Naive thymus-derived CD8-positive, alpha-beta T cell (primary cell): ENCODE measurements at places on chromosomes 3 and 15. TPM values are rescaled to one million over a fixed set of nuclear protein-coding genes. Genes with fewer than 3 reads are reported as not detected.
A peak's percentile ranks its signal among the peaks of the same experiment; 100 is the strongest.

The PDZRN3 gene
- not detected for total RNA-seq

The NANOGP8 gene
- total RNA-seq, result not detected

The GRAMD1C gene
- total RNA-seq, result 0.82 TPM

The CNTN4 gene
- total RNA-seq, result not detected

The AGBL1 gene
- total RNA-seq, result not detected

The GRM7 gene
- not detected for total RNA-seq

The UCN2 gene
- not detected for total RNA-seq

The SCN11A gene
- total RNA-seq, result 0.47 TPM

The STAB1 gene
- 6.1 TPM for total RNA-seq

The RTP4 gene
- total RNA-seq, result 7.6 TPM

The CCR8 gene
- total RNA-seq, result not detected

The ABHD17C gene
- total RNA-seq, result 2.5 TPM

GRCh38 chr3:62892951-62893350 lies 17.7 kb upstream of the CADPS start:
- H3K36me3 ChIP-seq, result no peaks in the 10 kb centered on the region
- H3K4me3 ChIP-seq, result no peak overlapping the region
- DNase-seq, result no peak
- no peak overlapping the region for H3K27ac ChIP-seq
- H3K27me3 ChIP-seq, result peaks cover 5% of the 10 kb centered on the region

DNA sequence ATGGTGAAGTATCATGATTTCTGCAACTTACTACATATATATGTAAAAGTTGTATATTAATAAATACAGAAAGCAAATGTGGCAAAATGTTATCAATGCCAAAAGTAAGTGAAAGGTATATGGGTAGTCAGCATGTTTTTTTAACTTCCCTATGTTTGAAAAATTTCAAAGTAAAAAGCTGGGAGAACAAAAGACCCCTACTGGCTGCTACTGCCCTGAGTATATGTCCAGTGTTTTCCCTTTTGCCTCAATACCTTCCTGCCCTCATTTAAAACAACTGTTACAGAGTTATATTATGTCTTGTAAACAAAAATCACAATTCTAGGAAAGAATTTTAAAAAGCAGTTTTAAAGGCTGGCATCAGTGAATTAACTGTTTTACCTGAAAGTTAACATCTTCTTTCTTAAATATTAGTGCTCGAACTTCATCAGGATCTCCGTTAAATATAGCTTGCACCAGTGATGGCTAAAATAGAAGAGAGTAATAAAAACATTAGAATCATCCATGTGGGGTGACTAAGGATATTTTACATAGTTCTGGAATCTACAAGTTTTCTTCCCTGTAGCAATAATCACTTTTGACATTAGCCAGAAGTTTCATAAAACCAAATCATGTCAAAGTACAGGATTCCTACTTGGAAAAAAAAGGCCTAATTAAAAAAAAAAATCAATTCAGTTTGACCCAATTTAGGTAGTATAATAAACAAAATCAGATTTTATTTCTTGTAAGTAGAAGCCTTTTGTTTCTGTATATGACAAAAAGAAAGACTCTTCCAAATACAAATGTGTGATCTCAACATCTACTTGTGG lies 2.7 kb downstream of the ANKRD28 start:
- H3K4me1 ChIP-seq, result peaks cover 44% of the 10 kb centered on the region
- H3K27ac ChIP-seq, result peak overlapping the region; percentile 5
- no peaks in the 10 kb centered on the region for H3K27me3 ChIP-seq
- no peak for DNase-seq

DNA sequence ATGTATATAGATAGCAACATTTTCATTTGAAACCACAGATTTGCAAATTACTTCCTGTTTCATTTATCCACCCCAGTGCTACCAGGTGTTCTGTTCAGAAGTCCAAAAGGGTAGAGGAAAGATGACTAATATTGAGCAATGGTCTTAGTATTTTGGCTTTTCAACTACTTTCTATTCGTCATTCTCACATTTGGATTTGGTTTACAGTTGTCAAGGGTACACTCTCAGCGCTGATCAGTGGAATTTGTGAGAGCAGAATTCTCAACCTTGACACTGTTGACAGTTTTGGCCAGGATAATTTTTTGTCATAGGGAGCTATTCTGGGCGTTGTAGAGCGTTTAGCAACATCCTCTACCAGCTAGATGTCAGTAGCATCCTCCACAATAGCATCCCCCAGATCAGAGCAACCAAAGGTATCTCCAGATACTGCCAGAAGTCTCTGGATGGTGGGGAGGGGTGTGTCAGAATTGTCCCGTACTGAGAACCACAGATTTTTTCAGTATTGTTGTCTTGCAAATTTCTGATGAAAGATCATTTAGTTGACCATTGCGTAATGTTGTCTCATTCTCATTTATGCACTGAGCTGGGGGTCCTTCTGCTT lies 4.2 kb downstream of the HMCES start:
- DNase-seq, result no peak
- peak overlapping the region; percentile 2 for H3K4me3 ChIP-seq
- peak overlapping the region; percentile 87 for H3K27ac ChIP-seq
- H3K4me1 ChIP-seq, result peaks cover 70% of the 10 kb centered on the region
- no peaks in the 10 kb centered on the region for H3K27me3 ChIP-seq

DNA sequence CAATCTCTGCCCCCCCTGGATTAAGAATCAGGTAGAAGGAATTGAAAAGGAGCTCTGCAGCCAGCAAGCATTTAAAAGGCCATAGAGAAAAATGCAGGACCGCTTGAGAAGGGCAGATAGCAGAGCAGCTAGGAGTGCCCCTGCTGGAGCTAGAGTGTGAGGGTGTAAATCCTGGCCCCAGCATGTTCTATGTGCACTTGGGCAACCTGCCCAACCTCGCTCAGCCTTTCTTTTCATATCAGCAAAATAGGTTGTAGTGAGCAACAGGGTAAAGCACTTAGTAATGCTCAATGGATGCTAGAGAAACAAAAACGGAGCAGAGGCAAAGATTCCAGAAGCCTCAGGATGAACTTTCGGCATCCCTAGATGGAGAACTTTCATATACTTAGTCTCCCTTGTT lies 25.0 kb upstream of the THBS1 start:
- no peak for DNase-seq
- no peak overlapping the region for H3K4me3 ChIP-seq
- peaks cover 10% of the 10 kb centered on the region for H3K27me3 ChIP-seq
- H3K4me1 ChIP-seq, result no peaks in the 10 kb centered on the region
- H3K36me3 ChIP-seq, result no peaks in the 10 kb centered on the region

- no peak for DNase-seq
- H3K27ac ChIP-seq, result no peak overlapping the region
- peaks cover 80% of the 10 kb centered on the region for H3K27me3 ChIP-seq
- no peak overlapping the region for H3K4me3 ChIP-seq
- H3K36me3 ChIP-seq, result peaks cover 21% of the 10 kb centered on the region
Observed at GRCh38 chr15:96336108-96336595, 5.7 kb downstream of the NR2F2 start.

GRCh38 chr3:29319798-29320197 lies 38.9 kb downstream of the RBMS3 start:
- no peak overlapping the region for H3K4me3 ChIP-seq
- no peak overlapping the region for H3K27ac ChIP-seq
- DNase-seq, result no peak
- no peaks in the 10 kb centered on the region for H3K36me3 ChIP-seq
- no peaks in the 10 kb centered on the region for H3K4me1 ChIP-seq
- H3K27me3 ChIP-seq, result no peaks in the 10 kb centered on the region

GRCh38 chr15:70100474-70101341 lies 3.0 kb upstream of the TLE3 start:
- peak overlapping the region; percentile 86 for H3K4me3 ChIP-seq
- H3K27ac ChIP-seq, result peak overlapping the region; percentile 96
- H3K36me3 ChIP-seq, result no peaks in the 10 kb centered on the region
- peak; percentile 63 for DNase-seq

GRCh38 chr3:184003187-184003967 lies 14.3 kb downstream of the ABCC5 start:
- no peaks in the 10 kb centered on the region for H3K27me3 ChIP-seq
- H3K36me3 ChIP-seq, result no peaks in the 10 kb centered on the region
- H3K4me1 ChIP-seq, result peaks cover 13% of the 10 kb centered on the region
- H3K4me3 ChIP-seq, result no peak overlapping the region
- no peak for DNase-seq

GRCh38 chr3:41304593-41304992 lies 105.3 kb downstream of the CTNNB1 start:
- no peaks in the 10 kb centered on the region for H3K4me1 ChIP-seq
- no peaks in the 10 kb centered on the region for H3K27me3 ChIP-seq
- no peak overlapping the region for H3K27ac ChIP-seq
- H3K4me3 ChIP-seq, result no peak overlapping the region
- peaks cover 2% of the 10 kb centered on the region for H3K36me3 ChIP-seq
- DNase-seq, result no peak

DNA sequence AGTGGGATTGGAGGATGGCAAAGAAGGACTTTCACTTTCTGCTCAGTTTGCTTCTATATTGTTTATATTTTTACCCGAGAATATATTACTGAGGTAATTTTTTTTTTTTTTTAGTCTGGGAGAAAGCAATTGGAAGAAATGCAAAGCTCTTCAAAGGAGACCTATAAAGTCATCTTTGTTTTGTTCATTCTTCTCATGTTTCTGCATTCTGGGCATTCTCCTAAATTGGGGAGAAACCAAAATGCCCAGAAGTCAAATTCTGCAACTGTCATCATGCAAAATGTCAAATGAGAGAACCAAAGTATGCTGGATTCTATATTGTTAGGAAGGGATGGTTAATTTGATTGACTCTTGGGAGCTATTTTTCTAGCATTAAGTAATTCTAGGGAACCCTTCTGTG lies 168.3 kb upstream of the TSC22D2 start:
- no peak overlapping the region for H3K4me3 ChIP-seq
- no peaks in the 10 kb centered on the region for H3K4me1 ChIP-seq
- H3K36me3 ChIP-seq, result no peaks in the 10 kb centered on the region
- no peak for DNase-seq

DNA sequence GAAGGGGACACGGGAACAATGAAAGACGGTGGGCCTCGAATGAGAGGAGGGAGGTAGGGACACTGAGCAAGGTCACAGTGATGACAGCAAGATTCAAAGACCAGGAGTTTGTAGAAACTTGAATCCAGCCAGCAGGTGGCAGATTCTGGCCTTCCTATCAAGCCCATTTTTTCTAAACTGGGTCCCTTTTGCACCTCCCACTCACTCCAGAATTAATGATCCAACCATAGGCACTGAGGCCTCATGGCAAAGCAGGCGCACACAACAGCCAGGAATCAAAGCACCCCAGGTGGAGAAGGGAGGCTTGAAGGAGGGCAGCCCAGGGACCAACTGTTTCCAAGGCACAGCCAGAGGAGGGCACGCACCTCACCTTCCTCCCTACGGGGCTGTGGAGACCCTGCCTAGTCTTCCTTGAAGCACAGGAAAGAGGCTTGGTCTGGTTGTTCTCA lies 90.2 kb downstream of the ANP32A start:
- DNase-seq, result no peak
- peaks cover 19% of the 10 kb centered on the region for H3K4me1 ChIP-seq
- no peaks in the 10 kb centered on the region for H3K36me3 ChIP-seq
- no peak overlapping the region for H3K4me3 ChIP-seq
- H3K27me3 ChIP-seq, result peaks cover 2% of the 10 kb centered on the region

DNA sequence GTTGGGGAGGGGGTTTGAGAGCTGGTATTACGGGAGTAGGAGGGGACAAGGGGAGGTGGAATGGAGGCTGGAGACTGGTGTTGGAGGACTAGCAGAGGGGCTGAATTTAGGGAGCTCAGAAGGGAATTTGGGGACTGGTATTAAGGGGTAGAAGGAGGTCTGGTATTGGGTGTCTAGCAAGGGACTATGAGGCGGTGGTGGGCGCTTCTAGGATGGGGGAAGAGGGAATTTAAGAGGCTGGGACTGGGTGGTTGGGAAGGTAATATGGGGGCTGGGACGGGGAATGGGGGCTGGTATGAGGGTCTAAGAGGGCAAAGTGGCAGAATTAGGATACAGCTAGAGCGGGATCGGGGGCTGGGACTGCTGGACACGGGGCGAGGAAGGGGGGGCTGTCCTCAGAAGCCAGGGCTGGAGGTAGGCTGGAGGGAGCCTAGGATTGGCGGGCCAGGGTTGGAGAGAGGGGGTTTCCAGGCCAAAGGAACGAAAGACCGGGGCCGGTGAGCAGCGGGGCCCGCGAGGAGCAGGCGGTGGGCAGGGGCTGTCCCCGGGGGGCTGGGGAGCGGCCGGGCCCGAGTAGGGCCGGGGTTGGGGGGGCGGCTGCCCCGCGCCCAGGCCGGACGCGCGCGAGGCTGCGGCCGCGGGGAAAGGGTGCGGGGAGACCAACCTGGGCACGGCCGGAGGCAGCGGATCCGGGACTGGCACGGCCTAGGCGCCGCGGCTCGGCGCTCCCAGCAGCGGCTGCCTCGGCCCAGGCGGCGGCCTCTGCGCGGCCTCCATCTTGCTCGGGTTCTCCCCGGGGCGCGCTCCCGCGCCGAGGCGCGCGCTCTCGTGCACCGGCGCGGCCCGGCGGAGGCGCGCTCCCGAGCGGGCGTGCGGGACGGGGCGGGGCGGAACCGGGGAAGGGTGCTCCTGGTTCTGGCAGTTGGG lies at the start of gene LHFPL4:
LHFPL4 (minus strand) TSS at position 802 of the 927 bp plus-strand sequence. CDS start 1,143 bp downstream, outside the sequence.
- H3K27me3 ChIP-seq, result peaks cover 46% of the 10 kb centered on the region
- no peak within 1 kb of the TSS for H3K27ac ChIP-seq
- H3K36me3 ChIP-seq, result no peaks in the 10 kb centered on the region
- DNase-seq, result no peak

DNA sequence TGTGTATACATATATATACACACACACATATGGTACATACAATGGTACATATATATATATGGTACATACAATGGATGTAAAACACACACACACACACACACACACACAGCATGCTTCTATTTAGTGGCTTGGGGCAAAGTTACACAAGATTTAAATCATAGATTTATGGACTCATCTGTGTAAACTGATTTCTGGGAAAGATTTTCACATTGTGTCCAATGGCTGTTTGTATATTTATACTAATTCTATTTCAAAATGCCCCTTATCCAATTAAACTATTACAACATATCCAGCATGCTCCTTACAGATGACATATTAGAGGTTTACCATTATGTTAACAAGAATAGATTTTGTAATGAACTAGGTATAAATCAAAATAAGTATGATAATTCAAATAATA lies 94.9 kb downstream of the ANO10 start:
- H3K4me3 ChIP-seq, result no peak overlapping the region
- DNase-seq, result no peak
- H3K36me3 ChIP-seq, result peaks cover 13% of the 10 kb centered on the region
- H3K27me3 ChIP-seq, result no peaks in the 10 kb centered on the region

GRCh38 chr3:127735767-127736693 lies 63.3 kb downstream of the ABTB1 start:
- H3K4me1 ChIP-seq, result no peaks in the 10 kb centered on the region
- DNase-seq, result no peak
- peaks cover 17% of the 10 kb centered on the region for H3K27me3 ChIP-seq

DNA sequence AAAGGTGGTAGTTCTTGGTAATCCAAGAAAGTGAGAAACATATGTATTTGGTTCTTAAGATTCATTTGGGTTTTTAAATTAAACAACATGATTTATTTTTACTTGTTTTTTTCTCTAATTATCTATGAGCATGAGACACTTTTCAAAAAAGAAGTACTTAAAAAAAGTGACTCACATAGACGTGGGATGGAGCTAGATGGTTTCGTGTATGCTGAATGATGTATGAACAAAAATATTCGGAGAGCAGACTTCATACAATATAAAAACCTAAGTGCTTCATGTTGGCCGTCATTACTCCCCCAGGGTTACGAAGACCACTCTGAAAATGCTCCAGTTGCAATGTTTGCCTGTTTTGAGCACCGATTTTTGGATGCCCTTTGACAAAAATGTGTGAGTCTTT lies 90.9 kb downstream of the RORA start:
- no peak overlapping the region for H3K27ac ChIP-seq
- H3K27me3 ChIP-seq, result peaks cover 17% of the 10 kb centered on the region
- no peak for DNase-seq
- no peak overlapping the region for H3K4me3 ChIP-seq
- no peaks in the 10 kb centered on the region for H3K36me3 ChIP-seq
